RWPE2 (cell line): ENCODE measurements at places on chromosomes 4 and X.

GRCh38 chr4:169115897-169116254, 105.8 kb upstream of the CBR4 start:
- DNase-seq, result peak; percentile 91

GRCh38 chrX:21305799-21306336, 68.3 kb upstream of the CNKSR2 start:
- no peak for DNase-seq

DNA sequence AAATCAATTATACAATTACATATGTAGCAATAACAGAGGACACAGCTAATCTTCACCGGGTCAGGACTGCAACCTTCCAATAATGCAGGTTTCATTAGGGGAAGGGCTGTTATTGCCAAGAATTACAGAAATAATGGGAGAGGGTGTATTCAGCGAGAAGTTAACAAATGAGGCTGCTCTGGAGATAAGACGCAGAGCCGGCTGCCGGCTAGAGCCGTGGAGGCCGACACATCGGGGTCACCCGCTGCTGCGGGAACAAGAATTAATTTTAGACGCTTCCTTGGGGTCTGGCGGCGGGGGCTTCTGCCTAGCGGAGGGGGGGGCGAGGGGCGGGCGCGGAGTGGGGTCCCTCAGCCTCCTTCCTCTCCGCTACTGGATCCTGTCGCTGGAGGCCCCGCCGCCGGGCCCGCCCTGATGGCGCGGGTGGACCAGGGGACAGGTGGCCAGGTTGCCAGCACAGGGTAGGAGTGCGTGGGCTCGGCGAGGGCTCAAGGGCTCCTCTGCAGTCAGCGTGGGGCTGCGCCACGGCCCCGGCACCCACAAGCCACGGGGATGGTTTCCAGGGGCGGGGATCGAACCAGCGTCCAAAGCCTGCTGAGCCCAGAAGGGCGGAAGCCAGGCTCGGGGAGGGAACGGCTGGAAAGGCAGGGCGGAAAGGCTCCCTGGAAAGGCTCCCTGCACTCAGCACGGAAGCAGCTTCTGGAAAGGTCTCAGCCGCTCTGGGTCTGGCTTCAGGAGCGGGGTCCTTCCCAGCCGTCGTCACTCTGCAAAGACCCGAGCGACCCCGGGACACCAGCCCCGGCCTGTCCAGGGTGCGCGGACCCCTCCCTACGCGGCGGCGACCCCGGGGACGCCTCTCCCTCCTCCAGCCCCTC, 113.8 kb upstream of the NKX1-1 start:
- no peak for DNase-seq

DNA sequence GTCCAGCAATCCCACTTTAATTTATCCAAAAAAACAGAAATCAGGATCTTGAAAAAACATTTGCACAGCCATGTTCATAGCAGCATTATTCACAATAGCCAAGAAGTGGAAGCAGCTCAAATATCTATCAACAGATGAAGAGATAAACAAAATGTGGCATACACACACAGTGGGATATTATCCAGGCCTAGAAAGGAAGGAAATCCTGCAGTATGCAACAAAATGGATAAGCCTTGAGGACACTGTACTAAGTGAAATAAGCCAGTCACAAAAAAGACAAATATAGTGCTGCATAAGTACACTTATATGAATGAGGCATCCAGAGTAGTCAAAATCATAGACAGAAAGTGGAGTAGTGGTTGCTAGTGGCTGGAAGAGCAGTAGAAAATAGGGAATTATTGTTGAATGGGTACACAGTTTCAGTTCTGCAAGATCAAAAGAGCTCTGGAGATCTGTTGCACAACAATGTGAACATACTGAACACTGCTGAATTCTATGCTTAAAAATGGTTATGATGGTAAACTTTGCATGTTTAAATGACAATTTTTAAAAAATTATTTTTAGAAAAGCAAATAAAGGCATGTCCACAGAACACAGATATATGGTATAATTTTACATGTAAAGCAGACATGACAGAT, 25.6 kb downstream of the CHM start:
- DNase-seq, result no peak

GRCh38 chr4:182918791-182919302, 1.7 kb upstream of the DCTD start:
- DNase-seq, result no peak

GRCh38 chr4:103307453-103308247, 109.5 kb upstream of the CENPE start:
- no peak for DNase-seq

DNA sequence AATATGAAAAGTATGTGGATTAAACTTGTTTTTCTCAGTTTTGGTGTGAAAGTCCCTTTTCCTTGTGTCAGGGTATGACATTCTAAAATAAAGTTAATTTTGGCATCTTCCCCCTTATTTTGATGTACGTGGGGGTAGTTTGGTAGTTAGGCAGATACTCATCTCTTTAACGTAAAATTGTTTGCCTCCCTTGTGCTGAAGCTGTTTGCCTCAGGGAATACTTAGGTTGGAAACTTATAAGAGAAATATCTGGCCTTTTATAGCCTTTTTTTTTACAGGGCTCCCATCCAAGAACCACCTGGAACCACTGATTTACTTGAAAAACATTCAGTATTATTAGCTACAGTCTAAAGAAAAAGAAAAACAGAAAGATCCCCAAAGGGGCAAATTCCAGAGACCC, 85.5 kb downstream of the PHEX start:
- no peak for DNase-seq

DNA sequence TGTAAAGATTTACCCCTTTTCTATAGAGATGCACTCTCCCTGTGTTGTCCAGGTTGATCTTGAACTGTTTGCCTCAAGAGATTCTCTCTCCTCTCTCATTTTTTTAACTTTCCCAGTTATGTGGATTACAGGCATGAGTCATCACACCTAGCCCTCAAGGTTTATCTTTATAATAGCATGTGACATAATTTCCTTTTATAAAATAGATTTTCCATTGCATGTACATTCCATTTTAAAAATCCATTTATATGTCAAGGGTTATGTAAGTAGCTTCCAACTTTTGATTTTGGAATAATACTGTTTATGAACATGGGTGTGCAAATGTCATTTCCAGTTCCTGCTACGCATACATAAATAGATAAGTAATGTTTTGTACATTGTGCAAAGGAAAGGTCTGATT, 20.6 kb downstream of the ZNF721 start:
- DNase-seq, result no peak

DNA sequence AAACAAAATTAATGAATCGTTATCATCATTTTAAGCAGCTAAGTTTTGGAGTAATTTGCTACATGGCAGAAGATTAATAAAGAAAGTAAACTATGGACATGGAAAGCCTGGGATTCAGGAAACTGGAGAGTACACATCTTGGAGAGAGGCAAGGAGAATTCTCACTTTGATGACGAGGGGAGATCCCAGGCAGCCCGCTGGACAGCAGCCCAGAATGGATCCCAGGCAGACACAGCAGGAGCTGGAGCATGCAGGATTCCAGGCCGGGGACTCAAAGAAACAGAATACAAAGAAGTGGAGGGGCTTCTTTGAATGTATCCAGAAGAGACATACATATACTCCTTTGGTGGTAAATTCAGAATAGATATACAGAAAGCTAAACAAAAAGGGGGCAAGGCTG, 118.0 kb upstream of the ATP6AP2 start:
- DNase-seq, result no peak

GRCh38 chrX:17788439-17788838, 51.1 kb downstream of the SCML1 start:
- DNase-seq, result no peak

GRCh38 chrX:39244147-39244546, 442.9 kb downstream of the MID1IP1 start:
- no peak for DNase-seq

GRCh38 chrX:10821293-10821692, 200.9 kb upstream of the MID1 start:
- DNase-seq, result no peak

- no peak for DNase-seq
Measured at GRCh38 chrX:121260596-121261240, 213.3 kb downstream of the GLUD2 start.

DNA sequence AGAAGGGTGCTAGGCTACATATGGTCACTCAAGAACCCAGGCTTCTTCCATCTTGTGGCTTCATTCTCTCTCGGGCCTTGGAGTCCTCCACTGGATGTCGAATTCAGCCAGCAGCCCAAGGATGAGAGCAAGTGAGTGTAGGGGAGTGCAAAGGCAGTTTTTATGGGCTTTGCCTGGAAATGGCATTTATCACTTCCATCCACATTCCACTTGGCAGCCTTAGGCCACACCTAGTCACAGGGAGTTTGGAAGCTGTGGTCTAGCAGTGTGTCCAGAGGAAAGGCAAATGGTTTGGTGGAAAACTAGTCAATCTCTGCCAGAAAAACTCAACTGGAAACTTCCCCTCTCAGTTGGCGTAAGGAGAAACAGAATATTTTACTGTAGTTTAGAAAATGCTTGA, 59.0 kb downstream of the NHS start:
- DNase-seq, result no peak

DNA sequence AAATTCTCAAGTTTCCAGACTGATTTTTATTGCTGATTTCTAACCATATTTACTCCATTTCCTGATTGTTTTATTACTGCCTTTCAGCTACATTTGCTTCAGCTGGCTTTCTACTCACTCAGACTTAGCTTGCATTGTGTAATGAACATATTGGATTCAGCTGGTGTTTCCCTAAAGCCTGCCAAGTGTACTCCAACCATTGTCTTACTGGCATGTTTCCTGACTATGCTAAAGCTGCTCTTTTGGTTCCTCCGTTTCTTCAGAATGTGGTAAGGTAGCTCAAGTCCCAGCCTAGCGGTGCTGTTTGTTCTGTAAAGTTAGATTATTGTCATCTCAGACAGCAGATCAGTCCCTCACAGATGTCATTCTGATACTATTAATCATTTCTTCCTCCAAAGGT, 53.1 kb upstream of the GLRA2 start:
- no peak for DNase-seq

DNA sequence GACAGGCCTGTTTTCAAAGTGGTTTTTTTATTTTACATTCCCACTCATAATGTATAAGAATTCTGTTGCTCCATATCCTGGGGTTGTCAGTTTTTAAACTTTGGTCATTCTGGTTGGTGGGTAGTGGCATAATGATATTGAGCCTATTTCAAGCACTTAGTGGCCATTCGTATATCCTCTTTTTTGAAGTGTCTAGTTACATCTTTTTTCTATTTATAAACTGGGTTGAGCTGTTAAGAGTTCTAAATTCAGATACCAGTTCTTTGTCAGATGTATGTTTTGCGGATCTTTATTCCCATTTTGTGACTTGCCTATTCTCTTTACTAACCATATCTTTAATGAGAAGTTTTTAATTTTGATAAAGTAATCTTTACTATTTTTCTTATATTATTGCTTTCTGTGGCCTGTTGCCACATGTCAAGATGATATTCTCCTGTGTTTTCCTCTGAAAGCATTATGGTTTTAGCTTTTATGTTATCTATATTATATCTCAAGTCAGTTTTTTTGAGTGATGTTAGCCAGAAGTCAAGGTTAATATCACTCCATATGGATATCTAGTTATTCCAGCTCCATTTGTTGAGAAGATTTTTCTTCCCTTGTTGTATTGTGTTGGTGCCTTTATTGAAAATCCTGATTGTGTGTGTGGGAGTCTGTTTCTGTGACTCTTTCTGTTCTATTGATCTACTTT, 110.9 kb downstream of the FHIP1A start:
- DNase-seq, result no peak

DNA sequence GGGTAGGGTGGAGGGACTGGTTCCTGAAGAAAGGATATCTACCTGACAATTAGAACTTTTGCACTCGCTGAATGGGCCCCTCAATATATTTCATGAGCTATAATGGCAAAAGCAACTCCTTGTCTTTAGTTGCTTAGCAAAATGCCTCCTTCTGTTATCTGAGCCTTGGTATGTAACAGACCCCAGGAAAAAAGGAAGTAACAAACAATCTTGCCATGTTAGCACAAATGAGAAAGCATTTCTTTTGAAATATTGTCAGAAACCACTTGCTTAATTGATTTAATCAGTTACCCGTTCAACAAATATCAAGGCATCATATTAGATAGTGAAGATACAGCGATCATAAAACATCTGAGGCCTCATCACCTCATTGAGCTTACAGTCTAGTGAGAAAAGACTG, 74.6 kb upstream of the MAGEA10 start:
- no peak for DNase-seq

DNA sequence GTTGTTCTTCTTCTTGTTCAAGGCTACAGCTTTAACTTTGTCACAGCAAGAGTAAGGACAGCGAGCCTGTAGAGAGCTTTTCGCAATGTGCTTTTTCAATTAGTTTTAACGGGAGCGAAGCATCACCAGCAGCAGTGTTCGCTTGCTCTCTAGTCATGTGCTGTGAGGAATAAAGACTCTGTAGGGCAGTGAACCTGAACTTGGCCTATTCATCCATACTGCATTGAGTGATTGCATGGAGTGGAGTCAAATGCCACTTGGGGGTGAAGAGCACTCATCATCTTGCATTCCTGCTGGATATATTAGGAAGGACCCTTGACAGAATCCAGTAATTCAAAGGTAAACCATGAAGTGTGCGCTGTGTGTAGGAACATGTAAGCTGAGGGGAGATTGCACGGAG, 240.0 kb downstream of the FRMPD4 start:
- DNase-seq, result no peak

GRCh38 chrX:38831949-38832348, 30.7 kb downstream of the MID1IP1 start:
- DNase-seq, result no peak

DNA sequence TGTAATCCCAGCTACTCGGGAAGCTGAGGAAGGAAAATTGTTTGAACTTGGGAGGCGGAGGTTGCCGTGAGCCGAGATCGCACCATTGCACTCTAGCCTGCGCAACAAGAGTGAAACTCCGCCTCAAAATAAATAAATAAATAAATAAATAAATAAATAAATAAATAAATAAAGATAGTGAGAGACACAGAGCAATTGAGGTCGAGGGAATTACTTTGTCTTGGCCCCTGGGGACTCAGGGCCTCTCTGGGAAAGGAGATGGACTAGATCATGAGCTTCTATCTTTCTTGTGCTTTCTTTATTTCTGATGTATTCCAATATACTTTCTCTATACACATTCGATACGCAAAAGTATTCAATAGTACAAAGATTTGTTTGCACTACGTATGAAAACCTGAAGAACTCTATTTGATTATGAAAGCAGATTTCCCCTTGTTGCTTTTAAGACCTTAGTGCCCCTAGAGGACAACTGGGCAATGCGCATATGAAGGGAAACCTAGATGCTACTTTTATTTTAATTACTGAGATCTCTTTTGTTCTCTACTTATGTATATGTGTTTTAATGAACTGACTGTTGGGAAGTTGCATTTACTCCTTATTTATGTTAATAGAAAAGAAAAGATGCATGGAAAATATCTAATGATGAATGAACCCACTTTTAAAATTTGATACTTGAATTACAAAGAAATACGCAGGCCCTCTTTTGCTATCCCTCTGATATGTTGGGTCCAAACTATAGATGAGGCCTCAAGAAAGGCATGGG, 12.8 kb upstream of the ELOVL6 start:
- no peak for DNase-seq

DNA sequence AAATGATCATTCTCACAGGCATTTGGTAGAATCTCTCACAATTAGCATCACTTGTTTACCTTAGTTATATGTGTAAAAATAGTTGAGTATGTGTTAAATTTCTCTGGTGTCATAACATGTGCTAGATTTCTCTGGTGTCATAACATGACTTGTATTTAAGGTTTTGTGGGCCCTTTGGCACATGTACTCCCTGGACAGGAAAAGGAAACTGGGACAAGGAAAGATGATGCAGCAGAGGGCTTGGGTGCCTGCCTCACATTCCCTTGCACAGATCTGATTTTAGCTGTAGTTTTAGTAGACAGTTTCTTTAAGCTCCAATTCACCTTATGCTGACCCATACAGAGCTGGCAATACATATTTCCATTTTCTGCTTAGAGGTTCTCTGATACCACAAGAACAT, 726.0 kb downstream of the C4orf33 start:
- DNase-seq, result no peak

GRCh38 chr4:107885865-107886264, 45.5 kb upstream of the CYP2U1 start:
- no peak for DNase-seq
